ENCODE measurements at places on chromosomes 13 and 19.

DNA sequence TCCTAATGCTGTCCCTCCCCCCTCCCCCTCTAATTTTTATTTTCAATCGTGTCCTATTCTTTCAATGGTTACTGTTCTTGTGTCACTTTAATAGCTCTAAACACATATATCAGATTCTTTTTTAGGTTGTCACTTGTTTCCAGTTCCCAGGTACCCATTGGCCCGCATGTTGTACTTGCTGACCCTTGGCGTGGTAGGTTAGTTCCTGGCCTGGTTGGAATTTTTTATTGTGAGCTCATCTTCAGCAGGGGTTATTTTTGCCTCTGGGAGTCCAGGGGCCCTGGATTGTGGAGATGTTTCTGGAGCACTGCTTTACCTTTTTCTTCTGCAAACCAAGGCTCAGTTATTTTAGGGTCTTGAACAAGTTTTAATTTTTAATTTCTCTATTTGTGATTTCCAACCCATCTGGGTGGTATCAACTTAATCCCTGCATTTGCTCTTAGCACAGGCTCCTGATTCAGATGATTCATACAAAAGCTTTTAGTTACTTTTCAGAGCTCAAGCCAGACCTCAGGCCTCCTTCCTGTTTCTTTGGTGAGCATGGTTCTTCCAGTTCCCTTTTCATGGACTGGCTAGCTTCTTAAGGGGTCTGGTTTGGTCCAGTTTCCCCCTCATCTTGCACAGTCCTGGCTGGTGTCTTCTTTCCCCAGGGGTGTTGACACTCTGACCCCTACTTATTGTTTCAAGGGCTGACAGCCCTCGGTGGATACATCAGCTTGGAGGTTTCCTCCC lies 220.5 kb downstream of the TM9SF2 start:
- no peak for DNase-seq

- no peak for DNase-seq
These were observed 12.2 kb downstream of the PIP5K1C start for GRCh38 chr19:3687774-3688706.

GRCh38 chr13:36986462-36987240 lies 12.5 kb downstream of the ALG5 start:
- no peak for DNase-seq

DNA sequence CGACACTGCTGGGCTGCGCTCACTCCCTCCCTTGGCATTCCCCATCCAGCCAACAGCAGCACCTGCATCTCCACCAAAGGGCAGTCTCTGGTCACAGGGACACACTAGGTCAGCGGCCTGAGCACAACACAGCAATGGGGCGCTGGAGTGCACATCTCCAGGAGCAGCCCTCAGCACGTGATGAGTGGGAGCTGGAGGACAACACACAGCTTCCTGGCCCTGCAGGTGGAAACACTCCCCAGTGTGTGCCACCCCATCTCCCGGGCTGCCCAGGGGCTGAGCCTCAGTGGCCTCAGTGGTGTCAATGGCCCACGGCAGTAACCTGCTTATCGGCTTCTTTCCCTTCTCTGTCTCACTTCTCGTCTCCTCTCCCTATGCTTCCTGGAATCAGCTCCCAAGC lies 96.8 kb upstream of the VSTM2B start:
- no peak for DNase-seq

- DNase-seq, result no peak
These were observed 943 bp downstream of the SLAIN1 start for GRCh38 chr13:77698201-77699058.

DNA sequence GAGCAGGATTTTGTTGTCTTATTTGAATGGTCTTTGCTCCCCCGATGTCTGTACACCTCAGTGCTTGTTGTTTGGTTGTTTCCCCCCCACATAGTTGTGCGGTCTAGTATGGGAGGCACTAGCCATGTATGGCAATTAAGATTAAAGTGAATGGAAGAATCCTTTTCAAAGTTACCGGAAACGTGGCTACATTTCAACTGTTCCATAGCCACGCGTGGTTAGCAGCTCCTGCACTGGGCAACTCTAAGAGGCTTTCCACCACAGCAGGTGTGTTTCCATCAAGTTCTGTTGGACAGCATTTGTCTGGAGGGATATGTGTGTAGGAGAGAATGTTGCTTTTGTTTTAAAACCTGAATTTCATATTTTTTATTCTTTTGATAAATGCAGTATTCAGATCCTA lies 247.3 kb downstream of the GGACT start:
- DNase-seq, result no peak

- DNase-seq, result no peak
These were observed 697 bp downstream of the HSPH1 start for GRCh38 chr13:31160857-31161556.

DNA sequence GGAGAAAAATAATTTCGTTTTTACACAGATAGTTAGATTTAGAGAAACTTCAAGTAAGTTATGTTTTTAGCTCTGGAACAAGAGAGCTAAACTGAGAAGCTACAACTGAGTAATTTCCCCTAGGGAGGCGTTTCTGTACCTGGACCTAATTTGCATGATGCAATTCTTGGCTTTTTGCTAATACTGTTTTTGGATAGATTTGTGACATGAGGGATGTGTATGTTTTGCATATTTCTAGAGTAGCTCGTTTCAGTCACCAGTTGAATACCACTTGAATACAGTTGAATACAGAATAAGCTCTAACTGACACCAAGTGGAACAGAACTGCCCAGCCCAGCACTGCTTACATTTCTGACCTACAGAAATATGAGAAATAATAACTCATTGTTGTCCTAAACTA lies 1227.9 kb upstream of the SPRY2 start:
- DNase-seq, result no peak

DNA sequence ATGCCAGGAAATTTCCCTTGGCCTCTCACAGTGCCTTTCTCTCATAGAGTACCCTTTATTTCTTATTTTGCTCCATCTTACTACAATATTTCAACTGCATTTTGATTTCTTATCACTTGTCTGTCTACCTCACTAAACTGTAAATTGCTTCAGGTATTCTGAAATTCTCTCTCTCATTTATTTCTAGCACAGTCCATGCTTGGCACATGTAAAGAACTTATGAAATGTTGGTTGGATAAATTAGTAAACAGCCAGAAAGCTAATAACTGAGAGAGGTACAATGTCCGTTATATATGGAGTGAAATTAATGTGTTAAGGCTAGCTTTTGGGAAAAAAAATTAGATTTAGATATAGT lies 138.3 kb upstream of the RFC3 start:
- no peak for DNase-seq

GRCh38 chr13:85729296-85729695 lies 69.9 kb downstream of the SLITRK6 start:
- no peak for DNase-seq

DNA sequence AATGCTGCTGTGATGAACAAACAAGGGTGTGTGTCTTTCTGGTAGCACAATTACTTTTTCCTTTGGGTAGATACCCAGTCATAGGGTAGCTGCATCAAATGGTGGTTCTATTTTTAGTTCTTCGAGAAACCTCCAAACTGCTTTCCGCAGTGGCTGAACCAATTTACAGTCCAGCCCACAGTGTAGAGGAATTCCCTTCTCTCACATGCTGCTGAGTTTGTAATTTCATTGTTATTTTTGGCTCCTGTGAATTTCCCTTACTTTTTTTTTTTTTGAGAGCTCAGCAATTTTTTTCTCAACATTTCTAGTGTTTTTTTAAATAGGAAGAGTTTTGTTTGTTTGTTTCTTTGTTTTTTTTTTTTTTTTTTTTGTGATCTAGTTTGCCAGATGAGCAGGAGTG lies 37.5 kb upstream of the ADGRE1 start:
- no peak for DNase-seq

DNA sequence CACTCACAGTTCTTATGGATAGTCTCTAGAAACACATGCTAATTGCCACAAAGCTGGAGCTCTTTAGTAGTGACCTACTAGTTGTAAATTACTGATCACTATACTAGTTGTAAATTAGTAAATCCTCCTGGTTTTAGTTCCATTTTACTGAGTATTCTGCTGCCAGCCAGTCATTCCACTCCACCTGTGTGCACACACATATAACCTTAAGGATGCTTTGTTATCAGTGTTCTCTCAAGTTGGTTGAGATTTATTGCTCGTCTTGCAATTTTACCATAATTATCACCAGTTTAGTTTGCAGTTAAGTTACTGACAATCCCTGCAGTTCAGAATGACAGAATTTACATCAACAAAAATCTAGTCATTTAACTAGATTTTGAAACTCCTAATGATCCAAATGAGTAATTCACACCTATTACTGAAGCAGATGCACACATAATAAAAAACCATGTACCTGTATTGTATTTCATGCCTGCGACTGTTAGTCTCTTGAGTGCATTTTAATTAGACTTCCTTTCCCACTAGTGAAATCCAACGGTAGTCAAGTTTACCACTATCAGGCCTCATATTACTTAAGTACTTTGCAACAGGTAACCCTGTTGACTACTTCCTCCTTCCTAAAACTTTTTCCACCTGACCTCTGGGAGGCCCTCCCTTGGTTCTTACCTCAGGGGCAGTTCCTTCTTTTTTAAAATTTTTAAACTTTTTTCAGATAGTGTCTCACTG lies 7.6 kb downstream of the TPT1 start:
- no peak for DNase-seq

DNA sequence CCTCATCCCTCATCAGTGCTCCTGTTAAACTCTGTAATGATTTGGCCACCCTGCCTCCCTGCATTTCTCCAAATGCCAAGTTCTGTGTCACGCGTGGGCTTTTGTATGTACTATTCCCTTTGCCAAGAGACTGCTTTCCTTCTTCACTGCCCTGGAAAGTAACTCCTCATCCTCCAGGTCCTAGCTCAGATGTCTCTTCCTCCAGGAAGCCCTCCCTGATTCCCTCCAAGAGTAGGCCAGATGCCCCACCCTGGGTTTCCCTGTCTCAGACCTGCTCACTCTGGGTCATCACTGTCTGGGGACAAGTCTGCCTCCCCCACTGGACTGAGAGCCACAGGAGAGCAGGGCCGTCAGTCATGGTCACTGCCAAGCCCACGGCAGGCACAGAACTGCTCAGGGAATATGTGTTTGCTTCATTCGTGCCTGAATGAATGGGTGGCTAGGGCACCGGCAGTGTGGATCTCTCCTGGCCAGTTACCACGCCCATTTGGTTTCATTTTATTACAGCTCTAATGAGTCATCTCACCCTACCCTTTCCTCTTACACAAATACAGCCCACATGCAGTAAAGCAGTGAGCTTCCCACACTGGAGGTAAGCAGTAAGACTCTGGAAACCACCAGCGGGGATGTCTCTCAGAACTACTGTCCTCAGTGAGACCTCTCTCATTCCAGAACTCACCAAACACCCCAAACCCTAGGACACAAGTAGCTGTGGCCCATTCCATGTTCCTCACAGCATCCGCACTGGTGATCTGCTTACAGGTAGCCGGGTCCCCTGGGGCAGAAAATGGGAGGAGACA lies 12.1 kb upstream of the GPR4 start:
- DNase-seq, result no peak

- no peak for DNase-seq
These were observed 77.5 kb downstream of the DLEU7 start for GRCh38 chr13:50766013-50766412.

DNA sequence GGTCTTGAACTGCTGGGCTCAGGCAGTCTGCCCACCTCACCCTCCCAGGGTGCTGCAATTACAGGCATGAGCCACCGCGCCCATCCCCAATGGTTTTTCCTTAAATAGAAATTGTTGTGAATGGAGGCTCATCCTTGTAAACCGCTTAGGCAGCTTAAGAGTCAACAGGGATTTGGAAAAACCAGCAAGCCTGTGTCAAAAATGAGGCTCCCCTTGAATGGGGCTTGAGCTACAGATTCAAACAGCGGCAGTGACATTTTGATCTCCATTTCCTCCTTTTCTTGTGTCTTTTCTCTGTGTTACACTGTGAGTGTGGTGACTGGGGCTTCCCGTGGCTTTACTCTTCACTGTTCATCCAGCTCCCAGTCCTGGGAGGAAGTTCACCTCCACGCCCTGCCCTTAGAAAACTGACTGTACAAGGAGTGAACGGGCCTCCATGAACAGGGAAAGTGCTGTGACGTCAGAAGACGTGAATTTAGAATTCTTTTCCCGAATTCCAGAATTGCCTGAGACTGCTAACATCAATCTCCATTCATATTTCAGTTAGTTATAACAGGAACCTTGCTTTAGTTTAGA lies 15.3 kb upstream of the RAB8A start:
- DNase-seq, result no peak

Measured in suprapubic skin (tissue), 4 donors.